CD4-positive, CD25-positive, alpha-beta regulatory T cell (primary cell): ENCODE measurements at places on chromosomes 12 and 14. TPM values are rescaled to one million over a fixed set of nuclear protein-coding genes. Genes with fewer than 3 reads are reported as not detected.

CHGA gene
- not detected for total RNA-seq

DNA sequence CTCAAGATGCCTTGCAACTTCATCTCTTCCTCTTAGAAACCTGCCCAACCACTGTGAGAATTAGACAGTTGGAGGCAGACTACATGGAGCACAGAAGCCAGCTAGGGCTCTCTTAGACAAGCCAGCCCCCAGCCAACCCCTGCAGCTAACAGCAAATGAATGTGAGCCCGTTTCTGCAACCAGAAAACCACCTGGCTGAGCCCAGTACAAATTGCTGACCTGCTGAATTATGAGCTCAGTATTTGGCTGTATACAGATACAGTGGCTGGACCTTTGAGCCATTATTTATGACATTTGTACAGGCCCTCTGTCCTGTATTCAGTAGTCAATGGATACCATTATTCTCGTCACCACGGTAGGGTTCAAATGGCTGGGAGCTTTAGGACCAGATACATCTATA is 112.9 kb downstream of the TBX5 start:
- DNase-seq = no peak

ANO4 gene
- not detected for total RNA-seq

DNA sequence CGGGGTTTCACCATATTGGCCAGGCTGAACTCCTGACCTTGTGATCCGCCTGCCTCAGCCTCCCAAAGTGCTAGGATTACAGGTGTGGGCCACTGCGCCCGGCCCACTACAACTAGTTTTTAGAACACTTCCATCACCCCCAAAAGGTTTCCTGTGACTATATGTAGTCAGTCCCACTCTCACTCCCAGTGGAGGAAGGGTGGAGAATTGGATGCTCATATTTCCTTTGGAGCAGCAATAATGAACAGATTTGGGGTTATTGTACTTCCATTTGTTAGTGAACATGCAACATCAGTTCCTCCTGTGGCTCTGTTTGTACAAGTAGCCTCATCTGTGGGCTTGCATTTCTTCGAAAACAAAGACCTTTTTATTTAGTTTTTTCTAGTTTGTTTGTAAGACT is 35.8 kb downstream of the RAP1B start:
- no peak for DNase-seq
